ENCODE measurements at places on chromosomes 6 and 20.

DNA sequence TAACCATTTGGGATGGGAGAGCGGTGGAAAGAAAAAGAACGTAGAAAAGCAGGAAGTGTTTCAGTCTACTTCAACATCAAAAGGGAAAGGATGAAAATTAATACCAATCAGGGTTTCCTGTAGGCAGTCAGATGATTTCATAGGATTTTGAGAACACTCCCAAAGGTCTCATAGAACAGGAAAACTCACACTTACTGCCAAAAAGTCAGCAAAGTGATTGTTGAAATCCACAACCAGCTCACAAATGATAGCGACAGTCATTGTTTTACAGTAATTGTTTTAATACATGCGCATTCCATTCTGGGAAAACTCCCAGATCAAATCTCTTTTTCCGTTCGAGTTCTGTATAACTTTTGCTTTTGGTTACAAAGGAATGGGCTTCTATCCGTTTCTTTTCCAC is 5.3 kb upstream of the CNKSR3 start:
- no peak for DNase-seq

GRCh38 chr6:114144887-114145851 is 174.2 kb upstream of the HDAC2 start:
- DNase-seq: no peak

- DNase-seq: no peak
These were observed 31.2 kb upstream of the HBS1L start for GRCh38 chr6:135085700-135086413.

DNA sequence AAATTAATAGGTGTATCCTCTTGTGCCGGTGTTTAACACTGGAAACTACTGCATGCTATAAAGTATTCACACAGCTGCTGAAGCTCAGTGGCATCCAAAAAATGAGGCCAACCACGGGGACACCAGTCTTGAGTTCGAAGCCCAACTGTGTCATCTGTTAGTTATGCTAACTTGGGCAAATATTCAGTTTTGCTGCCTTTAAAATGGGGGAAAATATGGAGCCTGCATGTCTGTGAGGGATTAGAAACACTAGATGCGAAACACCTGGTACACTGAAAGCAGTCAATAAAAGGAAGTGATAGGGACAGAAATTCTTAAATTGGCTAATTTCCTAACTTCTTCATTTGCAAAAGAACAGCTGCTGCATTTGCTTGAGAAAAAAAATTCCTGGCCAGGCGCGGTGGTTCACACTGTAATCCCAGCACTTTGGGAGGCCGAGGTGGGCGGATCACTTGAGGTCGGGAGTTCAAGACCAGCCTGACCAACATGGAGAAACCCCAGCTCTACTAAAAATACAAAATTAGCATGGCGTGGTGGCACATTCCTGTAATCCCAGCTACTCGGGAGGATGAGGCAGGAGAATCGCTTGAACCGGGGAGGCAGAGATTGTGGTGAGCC is 36.6 kb upstream of the MLIP start:
- DNase-seq: no peak

- DNase-seq: no peak
These were observed 43.3 kb downstream of the VAPB start for GRCh38 chr20:58432186-58432954.

- DNase-seq: no peak
These were observed 26.4 kb upstream of the EFHC1 start for GRCh38 chr6:52393780-52394179.

DNA sequence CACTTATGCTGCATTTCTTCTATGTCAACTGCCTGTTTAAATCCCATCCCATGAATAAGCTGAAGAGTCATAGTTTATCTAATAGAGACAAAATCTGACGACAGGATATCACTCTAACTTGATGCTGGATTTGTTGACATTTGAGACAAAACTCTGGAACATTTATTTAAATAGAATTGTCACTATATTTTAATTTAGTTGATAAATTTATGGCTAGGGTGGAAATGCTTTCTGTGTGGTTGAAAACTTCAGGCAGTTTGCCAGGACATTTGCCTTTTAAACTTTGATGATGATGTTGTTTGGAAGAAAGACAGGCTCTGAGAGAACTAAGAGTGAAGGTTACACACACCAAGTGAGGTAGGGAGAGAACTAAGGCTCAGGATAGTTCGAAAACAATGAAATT is 68.1 kb downstream of the GJA1 start:
- DNase-seq: no peak

DNA sequence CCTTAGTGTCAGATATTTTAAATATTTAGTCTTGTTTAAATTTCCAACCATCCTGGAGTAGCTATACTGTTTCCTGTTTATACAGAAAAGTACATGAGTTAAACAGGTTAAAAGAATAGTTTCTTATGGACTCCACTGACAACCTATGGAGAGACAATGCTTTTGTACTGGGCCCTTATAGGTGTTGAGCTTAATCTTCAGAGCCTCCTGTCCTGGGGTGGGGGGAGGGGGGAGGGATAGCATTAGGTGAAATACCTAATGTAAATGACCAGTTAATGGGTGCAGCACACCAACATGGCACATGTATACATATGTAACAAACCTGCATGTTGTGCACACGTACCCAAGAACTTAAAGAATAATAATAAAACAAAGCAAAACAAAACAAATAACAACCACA is 322.9 kb downstream of the GRIK2 start:
- no peak for DNase-seq

GRCh38 chr6:170268216-170269129 is 22.4 kb downstream of the DLL1 start:
- no peak for DNase-seq

DNA sequence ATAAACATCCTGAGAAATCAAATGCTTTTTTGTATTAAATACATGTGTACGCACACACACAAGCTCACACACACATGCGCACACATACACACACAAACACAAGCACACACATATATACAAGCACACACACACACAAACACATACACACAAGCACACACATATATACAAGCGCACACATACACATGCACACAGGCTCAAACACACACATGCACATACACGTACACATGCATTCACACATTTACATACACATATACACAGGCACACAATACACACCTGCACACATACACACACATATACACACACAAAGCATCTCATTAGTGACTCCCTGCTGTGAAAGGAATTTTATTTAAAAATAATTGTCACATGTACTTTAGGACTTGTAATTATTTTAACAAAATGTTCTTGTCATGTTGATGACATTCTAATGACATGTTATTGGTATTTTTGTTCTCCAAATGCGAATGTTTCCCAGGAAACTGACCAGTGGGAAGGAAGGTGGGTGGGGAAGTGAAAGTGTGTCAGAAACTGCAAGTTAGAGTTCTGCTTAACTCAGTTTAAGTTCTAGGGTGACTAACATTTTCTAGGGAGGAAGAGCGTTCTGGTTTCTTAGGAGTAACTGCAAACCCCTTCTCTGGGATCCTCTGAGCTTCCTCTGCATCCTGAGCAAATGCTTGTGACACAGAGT is 113.9 kb upstream of the ZNF217 start:
- DNase-seq: no peak

GRCh38 chr20:16462711-16463110 is 110.5 kb downstream of the KIF16B start:
- no peak for DNase-seq
